Activated naive CD8-positive, alpha-beta T cell treated with anti-CD3 and anti-CD28 coated beads, Interleukin-2, amount 10 ng/mL, durations not matched to agents 7 days and 5 days (primary cell): ENCODE measurements at places on chromosomes 13 and 19. TPM values are rescaled to one million over a fixed set of nuclear protein-coding genes. Genes with fewer than 3 reads are reported as not detected.
A peak's percentile ranks its signal among the peaks of the same experiment; 100 is the strongest.

ATP4B gene
- total RNA-seq, result not detected

CFAP97D2 gene
- total RNA-seq, result not detected

TBXA2R gene
- total RNA-seq, result 1.7 TPM

DNA sequence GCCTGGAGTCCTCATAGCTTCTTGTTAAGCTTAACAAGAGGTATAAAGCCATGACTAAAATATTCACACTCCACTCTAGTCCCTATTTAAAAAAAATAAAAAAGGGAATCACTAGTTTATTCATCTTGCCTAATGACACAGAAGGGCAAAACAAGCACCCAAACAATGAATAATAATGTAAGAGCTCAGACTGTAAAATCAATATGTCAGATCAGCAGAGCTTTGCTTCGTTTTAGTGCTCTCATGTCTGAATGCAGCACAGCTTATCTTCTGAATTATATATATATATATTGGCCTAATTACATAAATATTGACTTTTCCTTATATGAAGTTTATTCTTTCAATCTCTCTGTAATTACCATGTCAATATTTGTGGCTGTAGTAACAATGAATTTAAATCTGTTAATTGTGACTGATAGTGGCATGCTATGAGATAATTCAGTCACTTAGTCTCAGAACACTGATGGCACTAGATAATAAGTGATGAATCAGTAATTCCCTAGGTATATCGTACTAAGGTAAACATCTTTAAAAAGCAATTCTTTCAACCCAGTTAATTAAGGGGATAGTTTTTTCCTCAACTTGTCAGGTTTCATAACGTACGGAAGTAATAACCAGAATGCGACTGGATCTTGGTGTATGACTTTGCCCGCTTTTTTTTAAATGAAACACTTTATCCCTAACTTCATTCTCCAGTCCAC is 361.9 kb upstream of the GPC6 start:
- no peaks in the 10 kb centered on the region for H3K4me1 ChIP-seq
- H3K27ac ChIP-seq, result no peak overlapping the region
- H3K36me3 ChIP-seq, result no peaks in the 10 kb centered on the region
- H3K4me3 ChIP-seq, result no peak overlapping the region

ISYNA1 gene
- total RNA-seq, result 43.4 TPM

KIR2DL3 gene
- total RNA-seq, result 0.20 TPM

DNA sequence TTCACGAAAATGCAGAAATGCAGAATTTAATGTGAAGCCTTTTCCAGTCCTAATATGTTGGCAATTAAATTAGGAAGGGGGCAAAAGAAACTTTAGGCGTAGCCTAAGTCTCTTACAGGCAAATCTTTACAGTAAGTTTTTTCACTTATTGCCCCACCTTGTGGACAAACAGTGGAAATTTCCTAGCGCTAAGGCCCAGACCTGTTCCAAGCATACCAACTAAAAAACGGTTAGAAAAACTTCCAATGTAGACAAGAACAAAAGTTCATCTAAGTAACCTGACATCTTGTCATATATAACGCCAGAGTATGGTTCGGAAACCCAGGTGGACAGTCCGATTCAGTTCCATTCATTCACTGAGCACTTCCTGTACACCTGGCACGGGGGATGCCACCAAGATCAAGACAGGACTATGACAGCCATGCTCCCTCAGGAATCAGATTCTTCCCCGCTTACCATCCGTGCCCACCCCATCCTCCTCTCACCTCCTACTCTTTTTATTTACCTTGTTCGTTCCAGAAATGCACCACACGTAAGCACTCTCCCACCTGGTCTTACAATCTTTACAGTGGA is 4.9 kb downstream of the ZAR1L start:
- H3K27ac ChIP-seq, result no peak overlapping the region
- H3K27me3 ChIP-seq, result no peaks in the 10 kb centered on the region
- no peak for DNase-seq
- peak overlapping the region; percentile 57 for H3K4me3 ChIP-seq
- H3K36me3 ChIP-seq, result no peaks in the 10 kb centered on the region

F7 gene
- total RNA-seq, result not detected

DNA sequence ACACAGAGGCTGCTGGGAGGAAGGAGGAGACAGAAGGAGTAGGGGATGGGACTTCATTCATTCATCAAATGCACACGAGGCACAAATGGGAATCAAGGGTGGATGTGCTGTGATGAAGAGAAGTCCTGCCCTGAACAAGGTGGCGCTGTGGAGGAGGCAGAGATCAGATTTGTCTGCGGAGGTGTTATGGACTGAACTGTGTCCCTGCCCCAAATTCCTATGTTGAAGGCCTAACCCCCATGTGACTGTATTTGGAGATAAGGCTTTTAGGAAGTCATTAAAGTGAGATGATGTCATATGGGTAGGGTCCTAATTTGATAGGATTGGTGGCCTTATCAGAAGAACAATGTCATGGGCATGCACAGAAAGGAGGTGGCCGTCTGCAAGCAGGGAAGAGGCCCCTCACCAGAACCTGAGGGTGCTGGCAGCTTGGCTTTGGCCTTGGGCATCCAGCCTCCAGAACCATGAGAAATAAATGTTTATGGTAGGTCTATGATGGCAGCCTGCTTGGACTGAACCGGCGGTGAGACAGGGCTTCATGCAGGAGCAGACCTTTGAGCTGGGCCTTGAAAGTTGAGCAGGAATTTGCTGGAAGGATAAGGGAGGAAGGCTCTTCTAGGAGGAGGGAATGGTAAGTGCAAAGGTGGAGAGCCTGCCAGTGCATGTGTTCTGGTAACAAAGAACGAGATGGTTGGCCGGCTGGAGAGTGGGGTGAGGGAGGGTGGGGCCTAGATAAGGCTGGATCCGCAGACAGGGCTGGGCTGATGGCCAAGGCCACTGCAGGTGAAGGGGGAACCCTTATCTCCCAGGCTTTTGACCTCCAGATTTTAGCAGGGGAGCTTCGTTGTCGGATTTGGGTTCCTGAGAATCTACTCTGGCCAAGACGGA is 2.7 kb upstream of the CEBPA start:
- H3K4me3 ChIP-seq, result no peak overlapping the region
- H3K36me3 ChIP-seq, result no peaks in the 10 kb centered on the region
- DNase-seq, result no peak
- no peak overlapping the region for H3K27ac ChIP-seq

VSTM2B gene
- total RNA-seq, result not detected

SLC25A41 gene
- 1.0 TPM for total RNA-seq

HIPK4 gene
- total RNA-seq, result not detected

SCAF1 gene
- total RNA-seq, result 64.7 TPM

DNA sequence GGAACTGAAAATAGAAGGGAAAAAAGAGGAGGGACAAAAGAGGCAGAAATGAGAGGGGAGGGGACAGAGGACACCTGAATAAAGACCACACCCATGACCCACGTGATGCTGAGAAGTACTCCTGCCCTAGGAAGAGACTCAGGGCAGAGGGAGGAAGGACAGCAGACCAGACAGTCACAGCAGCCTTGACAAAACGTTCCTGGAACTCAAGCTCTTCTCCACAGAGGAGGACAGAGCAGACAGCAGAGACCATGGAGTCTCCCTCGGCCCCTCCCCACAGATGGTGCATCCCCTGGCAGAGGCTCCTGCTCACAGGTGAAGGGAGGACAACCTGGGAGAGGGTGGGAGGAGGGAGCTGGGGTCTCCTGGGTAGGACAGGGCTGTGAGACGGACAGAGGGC is at the start of gene CEACAM5:
Gene CEACAM5, plus strand, starts transcription at position 146 of the 400 bp plus-strand sequence. Its CDS starts 106 bp downstream, at position 252.
- DNase-seq, result peak; percentile 20
- H3K36me3 ChIP-seq, result no peaks in the 10 kb centered on the region
- H3K4me1 ChIP-seq, result no peaks in the 10 kb centered on the region
- H3K27me3 ChIP-seq, result peaks cover 17% of the 10 kb centered on the region

- peaks cover 29% of the 10 kb centered on the region for H3K4me1 ChIP-seq
- DNase-seq, result peak; percentile 76
- peaks cover 3% of the 10 kb centered on the region for H3K36me3 ChIP-seq
- peak overlapping the region; percentile 87 for H3K4me3 ChIP-seq
- peaks cover 46% of the 10 kb centered on the region for H3K27me3 ChIP-seq
These were observed 1.5 kb upstream of the SLC17A7 start for GRCh38 chr19:49442771-49443365.

GRCh38 chr19:3054972-3055740 is 7.1 kb downstream of the TLE5 start:
- peaks cover 24% of the 10 kb centered on the region for H3K36me3 ChIP-seq
- H3K4me3 ChIP-seq, result no peak overlapping the region
- H3K27me3 ChIP-seq, result no peaks in the 10 kb centered on the region
- no peak overlapping the region for H3K27ac ChIP-seq
- DNase-seq, result no peak

ONECUT3 gene
- total RNA-seq, result not detected

GRCh38 chr13:45748941-45749759 is 47.0 kb downstream of the CBY2 start:
- no peak for DNase-seq
- peaks cover 6% of the 10 kb centered on the region for H3K27me3 ChIP-seq
- no peak overlapping the region for H3K27ac ChIP-seq

DNA sequence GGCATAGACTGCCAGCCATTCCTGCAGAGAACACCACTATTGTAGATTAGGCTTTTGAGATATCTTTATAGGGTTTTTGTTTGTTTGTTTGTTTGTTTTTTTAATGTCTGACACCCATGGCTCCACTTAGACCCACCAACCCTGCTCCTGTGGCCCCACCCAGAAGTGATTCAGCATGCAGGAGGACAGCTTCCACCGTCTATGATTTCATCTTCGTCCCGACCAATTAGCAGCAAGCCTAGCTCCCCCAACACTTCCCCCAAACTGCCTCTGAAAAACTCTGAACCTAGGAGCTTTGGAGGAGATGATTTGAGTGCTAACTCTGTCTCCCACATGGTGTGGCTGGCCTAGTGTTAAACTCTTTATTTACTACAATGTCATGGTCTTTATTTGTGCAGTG is 108.3 kb upstream of the RXFP2 start:
- H3K4me3 ChIP-seq, result no peak overlapping the region
- DNase-seq, result no peak
- H3K27me3 ChIP-seq, result no peaks in the 10 kb centered on the region
- H3K27ac ChIP-seq, result no peak overlapping the region
- H3K4me1 ChIP-seq, result no peaks in the 10 kb centered on the region

DNA sequence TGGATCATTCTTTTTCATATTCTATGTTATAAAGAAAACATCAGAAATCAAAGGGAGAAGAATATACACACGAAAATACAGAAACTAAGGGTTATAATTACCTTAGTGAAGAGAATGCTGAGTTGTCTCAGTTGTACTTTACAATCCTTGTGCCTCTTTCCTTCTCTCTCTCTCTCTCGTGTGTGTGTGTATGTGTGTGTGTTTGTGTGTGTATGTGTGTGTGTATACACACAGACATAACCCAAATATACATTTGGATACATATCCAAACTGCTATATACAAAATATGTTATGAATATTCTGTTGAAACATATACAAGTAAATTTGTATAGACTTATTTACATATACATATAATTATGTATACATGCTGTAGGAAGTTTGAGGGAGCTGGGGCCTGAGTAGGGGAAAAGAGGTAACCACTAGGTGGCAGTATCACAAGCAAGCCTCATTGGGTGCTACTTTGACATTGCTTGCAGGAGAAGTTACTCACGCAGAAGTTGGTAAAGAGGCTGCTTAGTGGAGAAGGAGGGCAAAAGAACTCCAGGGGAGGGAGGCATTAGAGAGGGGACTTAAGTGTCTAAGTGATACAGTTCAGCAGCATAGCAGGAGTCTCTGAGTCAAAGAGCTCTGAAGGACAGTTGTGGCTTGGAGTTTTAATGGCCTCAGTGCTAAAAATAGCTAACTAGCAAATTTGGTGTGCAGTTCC is 465.1 kb upstream of the PCDH20 start:
- H3K27ac ChIP-seq, result no peak overlapping the region
- DNase-seq, result no peak
- H3K27me3 ChIP-seq, result no peaks in the 10 kb centered on the region
- H3K4me3 ChIP-seq, result no peak overlapping the region
- no peaks in the 10 kb centered on the region for H3K36me3 ChIP-seq

- H3K4me3 ChIP-seq, result peak overlapping the region; percentile 96
- no peak for DNase-seq
- H3K36me3 ChIP-seq, result peaks cover 11% of the 10 kb centered on the region
- peaks cover 2% of the 10 kb centered on the region for H3K27me3 ChIP-seq
- H3K4me1 ChIP-seq, result peaks cover 23% of the 10 kb centered on the region
These were observed 838 bp upstream of the SNRNP70 start for GRCh38 chr19:49084206-49085019.

DNA sequence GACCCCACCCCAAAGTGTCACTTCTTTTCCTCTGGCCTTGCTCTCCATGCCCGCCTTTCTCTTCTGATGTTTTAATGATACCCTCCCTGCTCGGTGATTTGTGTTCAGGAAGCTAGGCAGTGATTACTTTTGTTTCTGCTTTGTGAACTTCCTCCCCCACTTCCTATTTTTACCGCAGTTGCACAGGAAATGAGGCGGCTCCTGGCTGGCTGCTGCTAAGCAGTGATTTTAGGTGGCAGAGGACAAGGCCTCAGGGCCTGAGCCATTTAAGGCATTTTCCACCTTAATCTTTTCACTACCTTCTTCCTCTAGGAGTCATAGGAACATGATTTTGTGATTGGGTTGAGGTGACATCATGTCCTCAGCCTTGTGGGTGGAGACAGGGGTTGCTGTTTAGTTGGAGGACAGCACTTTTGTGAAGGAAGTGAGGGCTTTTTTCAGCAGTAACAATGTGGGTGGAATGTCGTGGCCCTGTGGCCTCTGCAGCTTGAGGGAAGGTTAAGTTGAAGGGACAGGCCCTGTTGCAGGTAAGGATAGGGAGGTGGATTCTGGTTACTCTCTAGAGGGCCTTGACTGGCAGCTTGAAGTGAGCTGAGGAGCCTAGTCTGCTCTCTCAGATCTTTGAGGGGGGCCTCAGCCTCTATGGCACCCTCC is 15.7 kb downstream of the GARRE1 start:
- peak overlapping the region; percentile 57 for H3K4me3 ChIP-seq
- DNase-seq, result peak; percentile 44
- peaks cover 12% of the 10 kb centered on the region for H3K36me3 ChIP-seq
- peak overlapping the region; percentile 59 for H3K27ac ChIP-seq
- peaks cover 23% of the 10 kb centered on the region for H3K4me1 ChIP-seq
- H3K27me3 ChIP-seq, result no peaks in the 10 kb centered on the region
